ENCODE measurements at places on chromosomes 1 and 21.
A peak's percentile ranks its signal among the peaks of the same experiment; 100 is the strongest.

DNA sequence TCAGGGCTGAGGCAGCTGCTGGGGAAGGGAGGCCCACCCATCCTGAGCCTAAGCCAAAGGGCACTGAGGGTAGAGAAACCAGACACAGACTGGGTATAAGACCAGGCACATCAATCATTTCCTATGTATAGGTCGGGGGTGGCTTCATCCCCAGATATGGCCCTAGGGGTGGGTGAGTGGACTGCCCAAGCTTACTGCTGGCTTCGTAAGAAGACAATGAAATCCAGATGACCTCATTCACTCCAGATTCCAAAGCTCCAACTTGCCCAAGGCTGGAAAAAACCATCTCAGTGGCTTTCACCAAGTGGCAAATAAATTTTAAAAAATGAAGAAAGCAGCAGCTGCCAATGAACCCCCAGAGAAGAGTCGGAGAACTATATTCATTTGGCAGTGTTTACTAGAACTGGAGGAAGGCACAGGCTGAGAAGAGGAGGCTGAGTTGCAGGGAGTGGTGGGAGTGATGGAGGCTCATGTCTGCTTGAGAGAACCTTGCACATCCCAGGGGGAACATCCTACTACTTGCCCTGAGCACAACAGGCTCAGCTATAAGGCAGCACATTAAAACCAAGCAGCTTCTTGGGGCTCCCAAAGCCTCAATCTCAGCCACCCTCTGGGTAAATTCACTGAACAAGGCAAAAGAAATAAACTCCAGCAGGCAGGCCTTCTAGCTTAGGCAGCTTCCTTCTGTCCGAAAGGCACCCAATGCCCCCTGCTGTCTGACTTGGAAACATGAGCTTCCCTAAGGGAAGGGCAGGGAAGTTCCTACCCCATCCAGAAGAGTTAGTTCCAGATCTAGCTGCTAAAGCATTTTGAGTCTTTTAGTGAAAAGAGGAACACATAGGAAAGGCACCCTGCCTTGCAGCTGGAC, 14.1 kb downstream of the PEA15 start:
- DNase-seq: peak; percentile 38

GRCh38 chr1:155052439-155053395, 1.6 kb downstream of the ADAM15 start:
- no peak for DNase-seq

- DNase-seq: no peak
These were observed 27.8 kb upstream of the CACYBP start for GRCh38 chr1:174971902-174972301.

GRCh38 chr1:92419642-92420041, 67.1 kb downstream of the GFI1 start:
- no peak for DNase-seq

DNA sequence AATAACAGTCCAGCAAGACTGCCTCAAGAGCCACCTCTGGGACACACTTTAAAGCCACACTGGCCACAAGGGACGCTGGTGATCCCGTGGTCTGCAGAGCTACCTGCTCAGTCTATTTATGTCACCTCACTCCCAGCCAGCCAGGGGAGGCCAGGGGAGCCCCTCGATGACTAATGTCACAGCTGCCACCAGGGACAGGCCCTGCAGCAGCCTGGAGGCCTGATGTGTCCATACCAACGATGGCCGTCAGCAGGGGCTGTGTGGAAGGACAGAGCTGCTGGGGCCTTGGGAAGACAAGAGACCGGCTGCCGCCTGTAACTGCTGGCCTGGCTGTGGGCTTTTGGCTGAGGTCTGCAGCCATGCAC, 71.0 kb downstream of the SIK1 start:
- DNase-seq: no peak

Measured in non-pigmented ciliary epithelial cell (primary cell).